ENCODE measurements at places on chromosomes 2 and 18.

DNA sequence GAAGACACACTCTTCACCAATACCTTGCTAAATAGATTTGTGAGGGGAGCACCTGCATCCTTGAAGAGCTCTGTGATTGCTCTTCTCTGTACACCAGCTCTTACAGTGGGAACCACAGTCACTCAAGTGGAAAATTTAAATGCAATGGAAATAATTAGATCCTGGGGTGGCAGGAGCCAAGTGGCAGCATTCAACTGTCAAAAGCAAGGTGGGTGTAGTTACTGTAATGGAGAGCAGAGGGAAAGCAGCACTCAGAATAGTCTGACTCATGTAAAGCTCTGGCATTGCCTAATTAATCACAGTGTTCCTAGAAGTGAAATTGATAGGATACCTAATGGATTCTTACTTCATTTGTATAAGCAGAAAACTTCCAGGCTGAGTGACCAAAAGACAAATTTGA is 245.8 kb downstream of the KCNE4 start:
- no peak for DNase-seq

GRCh38 chr2:1649103-1650084 is 94.9 kb downstream of the PXDN start:
- DNase-seq: no peak

DNA sequence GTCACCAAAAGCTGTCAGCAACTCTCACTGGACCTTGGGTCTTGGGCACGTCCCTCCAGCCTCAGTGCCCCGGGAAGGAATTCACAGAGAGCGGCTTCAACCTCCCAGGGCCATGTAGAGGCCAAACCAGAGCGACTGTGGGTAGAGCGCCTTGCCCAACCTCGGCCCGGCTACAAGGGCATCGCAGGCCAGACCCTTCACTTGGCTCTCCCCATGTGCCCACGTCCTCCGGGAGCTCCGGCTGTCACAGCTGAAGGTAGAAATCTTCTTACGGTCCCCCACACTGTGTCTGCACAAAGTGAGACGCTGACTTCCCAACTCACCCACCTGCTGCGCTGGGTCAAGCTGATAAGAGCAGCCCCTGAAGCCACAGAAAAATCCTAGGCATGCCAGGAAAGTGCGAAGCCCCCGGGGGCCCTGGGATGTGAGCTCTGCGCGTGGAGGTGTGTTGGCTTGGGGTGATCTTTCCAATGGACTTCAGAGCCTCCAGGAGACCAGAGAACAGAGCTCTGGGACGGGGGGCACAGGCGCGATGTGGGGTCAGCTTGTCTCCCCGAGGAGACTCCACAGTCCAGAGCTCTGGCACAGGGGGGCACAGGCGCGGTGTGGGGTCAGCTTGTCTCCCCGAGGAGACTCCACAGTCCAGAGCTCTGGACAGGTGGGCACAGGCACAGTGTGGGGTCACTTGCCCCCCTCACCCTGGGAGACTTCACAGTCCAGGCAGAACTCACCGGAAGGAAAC is 105.5 kb downstream of the RTP5 start:
- DNase-seq: no peak

DNA sequence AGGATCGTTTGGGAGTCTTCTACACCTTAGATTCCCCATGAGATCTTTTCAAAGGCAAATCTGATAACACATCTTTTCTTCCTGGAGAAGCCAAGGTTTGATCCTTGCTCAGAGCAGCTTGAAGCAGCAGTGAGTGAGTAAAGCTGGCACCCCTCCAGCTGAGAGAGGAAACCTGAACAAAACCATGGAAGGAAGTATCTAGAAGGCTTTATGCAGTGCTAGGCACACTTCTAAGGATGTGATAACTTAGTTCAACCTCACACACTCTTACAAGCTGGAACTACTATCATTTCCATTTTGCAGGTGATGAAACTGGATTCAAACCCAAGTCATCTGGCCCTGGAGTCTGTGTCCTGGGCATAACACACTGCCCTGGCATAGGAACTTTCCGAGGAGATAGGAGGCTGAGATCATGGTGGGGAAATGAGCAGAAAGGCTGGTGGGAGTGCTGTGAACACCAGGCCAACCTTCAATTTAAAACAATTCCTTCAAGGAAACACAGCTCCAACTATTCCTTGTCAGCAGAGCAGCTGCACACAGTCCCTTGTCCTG is 71.2 kb downstream of the CTAGE1 start:
- no peak for DNase-seq

GRCh38 chr18:5543773-5544389 is at the start of gene EPB41L3:
Gene EPB41L3, minus strand, starts transcription at chr18:5543997. Its CDS starts 54,814 bp downstream, at chr18:5489183.
- no peak for DNase-seq

DNA sequence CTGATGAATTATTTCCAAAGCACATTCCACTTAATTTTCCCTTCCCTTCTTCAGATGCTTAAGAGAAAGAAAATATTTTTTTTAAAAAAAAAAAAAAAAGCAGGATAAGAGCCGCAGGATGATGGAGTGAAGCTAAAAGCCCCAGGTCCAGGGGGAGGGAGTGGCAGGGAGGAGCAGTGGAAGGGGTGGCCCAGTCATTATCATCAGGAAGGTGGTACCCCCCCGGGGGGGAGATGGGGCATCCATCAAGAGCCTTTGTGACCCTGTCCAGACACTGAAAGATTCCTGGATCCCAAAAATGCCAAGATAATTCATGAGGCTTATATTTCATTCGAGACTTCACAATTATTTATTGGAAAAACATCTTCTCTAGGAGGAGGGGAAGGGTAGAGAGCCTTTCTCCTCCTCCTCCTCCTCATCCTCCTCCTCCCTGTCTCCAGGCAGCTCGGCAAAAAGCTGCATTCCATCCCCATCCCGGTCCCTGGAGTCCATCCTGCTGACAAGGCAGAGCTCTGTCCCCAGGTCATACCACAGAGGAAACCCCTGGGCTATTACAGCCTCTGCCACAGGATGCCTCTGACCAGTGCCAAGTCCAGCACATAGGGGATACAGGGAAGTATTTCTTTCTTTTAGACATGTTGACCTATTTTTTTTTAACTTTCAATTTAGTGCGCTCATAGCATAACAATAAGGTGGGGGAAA is 125.3 kb downstream of the TWIST2 start:
- no peak for DNase-seq

DNA sequence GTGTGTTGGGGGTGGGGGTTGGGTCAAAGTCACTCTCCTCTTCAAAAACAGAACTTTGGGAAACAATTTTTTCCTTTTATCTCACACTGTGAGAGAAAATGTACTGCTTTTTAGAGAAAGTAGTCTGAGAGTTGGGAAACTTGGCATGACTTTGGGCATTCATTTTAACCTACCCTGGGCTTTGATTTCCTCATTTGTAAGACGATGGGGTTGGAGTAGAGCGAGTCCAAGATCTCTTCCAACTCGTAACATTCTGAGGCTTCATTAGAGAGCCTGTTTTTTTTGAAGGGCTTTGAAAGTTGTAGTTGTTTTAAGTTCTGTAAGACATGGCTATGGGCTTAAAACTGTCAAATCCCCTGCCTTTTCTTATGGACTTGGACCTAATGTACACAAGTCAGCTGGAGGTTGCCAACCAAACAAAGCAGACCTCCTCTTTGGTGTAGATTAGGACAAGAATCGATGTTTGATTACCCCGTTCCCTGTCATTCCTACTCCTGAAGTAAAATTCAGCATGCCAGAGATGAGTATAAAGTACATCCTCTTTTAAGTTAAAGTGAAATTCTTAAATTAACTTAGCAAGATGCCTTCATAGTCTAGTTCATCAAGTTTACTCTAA is 8.4 kb downstream of the PHLPP1 start:
- DNase-seq: no peak
